Osteoblast (primary cell): ENCODE measurements at places on chromosomes 5 and 9.

GRCh38 chr5:56686337-56687195, 128.8 kb upstream of the MAP3K1 start:
- DNase-seq, result no peak

DNA sequence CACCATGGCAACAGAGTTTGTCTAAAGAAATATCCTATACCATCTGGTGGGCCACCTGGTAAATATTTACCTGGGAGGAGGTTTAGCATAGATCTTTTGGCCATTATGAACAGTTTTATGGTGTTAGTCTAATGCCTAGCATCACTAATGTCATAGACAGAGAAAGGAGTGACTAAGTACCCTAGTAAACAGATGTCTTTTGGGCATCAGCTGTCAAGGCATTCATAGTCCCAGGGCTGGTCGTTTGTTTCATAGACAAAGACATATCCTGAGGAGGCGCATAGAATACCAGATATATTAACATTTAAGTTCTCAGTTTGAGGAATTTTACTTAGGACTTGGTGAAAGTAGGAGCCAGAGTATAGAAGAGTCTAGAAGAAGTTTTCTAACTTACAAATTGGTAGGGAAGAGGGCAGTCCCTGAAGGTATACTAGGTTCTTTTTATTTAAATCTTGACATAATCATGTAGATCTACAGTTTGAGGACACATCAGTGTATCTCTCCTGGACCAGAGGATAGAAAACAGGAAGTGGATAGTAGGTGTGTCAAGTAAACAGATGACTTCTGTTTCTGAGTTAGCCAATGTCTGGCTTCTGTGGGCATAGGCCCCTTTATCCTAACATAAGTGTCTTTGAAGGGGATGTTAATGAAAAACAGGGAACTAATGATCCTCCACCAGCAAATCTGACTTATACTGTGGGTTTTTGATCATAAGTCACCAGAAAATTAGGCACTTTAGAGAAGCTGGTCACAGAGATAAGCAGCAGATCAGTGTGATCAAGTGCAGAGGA, 105.0 kb upstream of the PRSS3 start:
- no peak for DNase-seq

- no peak for DNase-seq
Measured at GRCh38 chr9:120942186-120943001, 15.8 kb upstream of the TRAF1 start.

GRCh38 chr5:74063346-74063745, 437.4 kb downstream of the ARHGEF28 start:
- DNase-seq, result no peak

DNA sequence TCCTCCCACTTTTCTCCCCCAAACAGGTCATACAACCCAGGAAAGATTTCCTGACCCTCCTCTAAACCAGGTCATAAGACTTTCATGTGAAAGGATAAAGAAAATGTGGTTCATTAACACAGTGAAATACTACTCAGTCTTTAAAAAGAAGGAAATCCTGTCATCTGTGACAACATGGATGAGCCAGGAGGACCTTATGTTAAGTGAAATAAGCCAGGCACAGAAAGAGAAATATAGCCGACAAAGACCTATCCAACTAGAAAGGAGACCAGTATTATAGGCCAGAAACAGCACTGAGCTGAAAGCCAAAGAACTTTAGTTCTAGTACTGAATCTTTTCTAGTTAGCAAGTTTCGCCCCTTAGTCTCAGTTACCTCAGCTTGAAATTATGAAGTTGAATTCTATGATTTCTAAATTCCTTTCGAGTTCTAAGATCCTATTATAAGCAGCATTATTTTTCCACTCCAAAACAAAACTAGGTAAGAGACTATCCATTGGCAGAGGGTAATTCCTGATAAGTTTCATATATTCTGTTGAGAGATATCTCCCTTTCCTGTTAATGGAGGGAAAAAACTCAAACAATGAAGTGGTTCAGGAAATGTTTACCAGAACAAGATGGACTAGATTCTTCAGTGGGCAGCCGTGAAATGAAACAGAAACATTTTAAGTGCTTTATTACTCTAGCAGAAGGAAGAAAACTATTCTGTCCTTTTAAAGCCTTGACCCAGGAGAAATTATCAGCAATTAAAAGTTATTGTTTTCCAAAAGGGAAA, 42.5 kb downstream of the GNA14 start:
- DNase-seq, result no peak
